CD4-positive, CD25-positive, alpha-beta regulatory T cell (primary cell): ENCODE measurements at places on chromosomes 3 and 15. TPM values are rescaled to one million over a fixed set of nuclear protein-coding genes. Genes with fewer than 3 reads are reported as not detected.

GRCh38 chr15:33831646-33832045, 136.7 kb upstream of the CHRM5 start:
- no peak for DNase-seq

The AGBL1 gene
- not detected for total RNA-seq

The HRG gene
- total RNA-seq: not detected

The MYH15 gene
- total RNA-seq: 0.12 TPM

GRCh38 chr15:58222679-58223078, 84.5 kb downstream of the AQP9 start:
- no peak for DNase-seq

The IVD gene
- total RNA-seq: 40.2 TPM

DNA sequence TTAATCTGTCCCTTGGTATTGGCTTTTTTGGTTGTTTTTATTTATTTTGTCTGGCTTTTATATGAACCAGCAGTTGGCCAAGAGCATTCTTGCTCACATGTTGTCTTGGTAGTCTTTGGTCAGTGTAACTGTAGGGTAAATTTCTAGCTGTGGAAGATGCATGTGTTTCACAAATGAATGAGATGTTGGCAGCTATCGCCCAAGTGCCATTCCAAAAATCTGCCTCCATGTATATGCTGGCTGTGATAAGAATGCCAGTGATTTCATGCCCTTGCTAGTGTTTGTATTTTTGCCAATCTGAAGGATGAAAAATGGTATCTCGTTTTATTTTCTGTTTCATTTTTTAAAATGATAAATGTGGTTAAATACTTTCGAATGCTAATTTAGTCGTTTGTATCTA, 50.1 kb downstream of the TLNRD1 start:
- no peak for DNase-seq

GRCh38 chr3:46485779-46486175, 12.0 kb upstream of the RTP3 start:
- DNase-seq: no peak

The SELENOS gene
- total RNA-seq: 32.3 TPM

DNA sequence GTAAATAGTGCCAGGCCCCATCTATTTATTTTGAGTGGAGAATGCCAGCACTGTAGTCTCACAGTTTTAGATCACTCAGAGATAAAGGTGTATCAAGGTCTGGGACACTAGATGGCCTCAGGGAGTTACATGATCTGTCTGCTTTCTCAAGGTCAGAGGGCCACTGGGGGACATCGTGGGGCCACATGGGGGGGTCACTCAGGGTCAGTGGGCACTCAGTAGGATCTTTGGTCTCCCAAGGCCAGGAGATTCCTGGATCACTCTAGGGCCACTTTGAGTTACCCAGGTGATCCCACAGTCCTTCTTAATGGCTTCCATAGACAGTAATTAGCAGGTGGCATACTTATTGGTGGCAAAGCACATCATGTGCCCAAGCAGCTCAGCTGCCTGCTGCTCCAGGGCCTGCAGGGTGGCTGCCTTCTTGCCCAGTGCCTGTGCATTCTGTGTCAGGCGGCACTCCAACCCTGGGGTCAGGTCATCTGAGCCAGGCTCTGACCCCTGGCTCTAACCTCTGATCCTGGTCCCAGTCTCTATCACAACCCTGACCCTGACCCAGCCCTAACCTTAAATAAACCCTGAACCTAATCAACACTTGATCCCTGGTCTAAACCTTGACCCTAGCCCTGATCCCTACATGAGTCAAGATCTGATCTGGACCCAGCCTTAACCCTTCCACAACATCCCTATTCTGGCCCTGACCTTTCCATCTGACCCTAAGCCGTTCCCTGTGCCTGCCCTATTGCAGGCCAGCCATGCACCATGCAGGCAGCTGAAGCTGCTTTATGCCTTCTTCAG, 1.8 kb upstream of the LAMB2 start:
- DNase-seq: no peak
